BJ (cell line): ENCODE measurements at places on chromosomes 1 and 21. TPM values are rescaled to one million over a fixed set of nuclear protein-coding genes. Genes with fewer than 3 reads are reported as not detected.

The KCNT2 gene
- polyA plus RNA-seq = 0.66 and 1.4 TPM in 2 replicates

The CD1E gene
- not detected in 2 replicates for polyA plus RNA-seq

GRCh38 chr1:203629016-203629506, 2.4 kb downstream of the ATP2B4 start:
- no peak for DNase-seq

The CYP4A22 gene
- not detected in 2 replicates for polyA plus RNA-seq

DNA sequence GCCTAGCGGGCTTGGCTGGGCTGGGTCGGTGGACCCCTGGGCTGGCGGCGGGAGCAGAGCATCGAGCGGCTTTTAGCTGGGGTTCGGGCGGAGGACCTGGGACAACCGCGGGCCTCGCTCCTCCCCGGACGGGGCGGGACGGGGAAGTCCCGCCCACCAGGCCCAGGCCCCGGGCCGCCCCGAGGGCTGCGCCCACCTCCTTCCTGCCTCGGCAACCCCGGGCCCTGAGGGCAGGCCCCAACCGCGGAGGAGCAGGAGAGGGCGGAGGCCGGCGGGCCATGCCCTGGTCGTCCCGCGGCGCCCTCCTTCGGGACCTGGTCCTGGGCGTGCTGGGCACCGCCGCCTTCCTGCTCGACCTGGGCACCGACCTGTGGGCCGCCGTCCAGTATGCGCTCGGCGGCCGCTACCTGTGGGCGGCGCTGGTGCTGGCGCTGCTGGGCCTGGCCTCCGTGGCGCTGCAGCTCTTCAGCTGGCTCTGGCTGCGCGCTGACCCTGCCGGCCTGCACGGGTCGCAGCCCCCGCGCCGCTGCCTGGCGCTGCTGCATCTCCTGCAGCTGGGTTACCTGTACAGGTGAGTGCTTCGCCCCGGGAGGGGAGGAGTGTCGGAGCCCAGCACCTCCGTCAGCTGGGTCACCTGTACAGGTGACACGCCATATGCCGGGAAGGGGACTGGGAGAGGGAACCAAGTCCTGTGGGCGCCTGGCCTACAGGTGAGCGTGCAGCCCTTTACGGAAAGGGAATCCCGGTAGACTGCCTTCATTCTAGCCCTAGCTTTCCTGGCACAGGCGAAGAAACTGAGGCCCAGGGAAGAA, at the start of gene XKR8:
TSS of gene XKR8 (plus strand) at position 182 of the 812 bp plus-strand sequence. CDS start at position 279, 97 bp downstream.
- DNase-seq = no peak

GRCh38 chr1:54844564-54844963, 42.4 kb downstream of the DHCR24 start:
- DNase-seq = no peak

- no peak for DNase-seq
Observed at GRCh38 chr1:220770245-220770913, 16.3 kb upstream of the MTARC1 start.

- no peak for DNase-seq
Observed at GRCh38 chr1:53715478-53715877, 23.5 kb downstream of the GLIS1 start.
